ENCODE measurements at places on chromosomes 16 and 17. TPM values are rescaled to one million over a fixed set of nuclear protein-coding genes. Genes with fewer than 3 reads are reported as not detected.

GRCh38 chr17:55154101-55154500 is 110.7 kb upstream of the HLF start:
- H3K36me3 ChIP-seq = no peaks in the 10 kb centered on the region
- DNase-seq = no peak
- H3K4me1 ChIP-seq = no peaks in the 10 kb centered on the region
- H3K27ac ChIP-seq = no peak overlapping the region

GRCh38 chr16:11033629-11034420 is 89.5 kb downstream of the CLEC16A start:
- no peak overlapping the region for H3K4me3 ChIP-seq
- H3K27ac ChIP-seq = no peak overlapping the region
- H3K4me1 ChIP-seq = peaks cover 10% of the 10 kb centered on the region
- DNase-seq = no peak
- peaks cover 29% of the 10 kb centered on the region for H3K36me3 ChIP-seq
- H3K27me3 ChIP-seq = no peaks in the 10 kb centered on the region

Gene STH
- not detected for polyA plus RNA-seq

Gene HEATR9
- polyA plus RNA-seq = not detected

Gene TMC7
- 1.5 TPM for polyA plus RNA-seq

DNA sequence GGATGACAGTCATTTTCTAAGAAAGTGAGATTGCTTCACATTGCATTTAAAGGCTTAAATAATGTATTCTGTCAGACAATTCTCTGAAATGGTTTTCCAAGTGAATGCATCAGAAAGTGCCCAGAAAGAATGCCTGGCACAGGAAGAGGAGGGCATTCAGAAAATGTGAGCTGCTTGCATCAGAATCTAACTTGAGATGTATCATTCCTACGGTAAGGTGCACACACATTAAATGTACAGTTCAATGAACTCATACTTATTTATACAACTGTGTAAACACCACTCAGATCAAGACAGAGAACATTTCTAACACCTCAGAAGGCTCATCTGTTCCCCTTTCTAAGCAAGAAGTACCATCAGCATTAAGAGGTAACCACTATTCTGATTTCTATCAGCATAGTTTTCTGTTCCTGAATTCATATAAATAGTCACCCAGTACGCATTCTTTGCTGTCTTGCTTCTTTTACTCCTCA is 638.0 kb downstream of the MAF start:
- no peak overlapping the region for H3K27ac ChIP-seq
- no peaks in the 10 kb centered on the region for H3K4me1 ChIP-seq
- no peak for DNase-seq
- H3K36me3 ChIP-seq = no peaks in the 10 kb centered on the region
- 0 out of 3 replicates have a peak, but pooled peaks cover 6% of the 10 kb centered on the region for H3K27me3 ChIP-seq
- H3K4me3 ChIP-seq = no peak overlapping the region

Gene KRT27
- not detected for polyA plus RNA-seq

Gene MILR1
- polyA plus RNA-seq = 7.1 TPM

Gene GUCY2D
- polyA plus RNA-seq = not detected

GRCh38 chr16:88610080-88610479 is 28.3 kb upstream of the IL17C start:
- peaks cover 92% of the 10 kb centered on the region for H3K36me3 ChIP-seq
- peaks cover 7% of the 10 kb centered on the region for H3K4me1 ChIP-seq
- no peak overlapping the region for H3K27ac ChIP-seq
- no peaks in the 10 kb centered on the region for H3K27me3 ChIP-seq

Gene C16orf74
- not detected for polyA plus RNA-seq
